ENCODE measurements at places on chromosomes 7 and 10. TPM values are rescaled to one million over a fixed set of nuclear protein-coding genes. Genes with fewer than 3 reads are reported as not detected.

BHLHA15 gene
- total RNA-seq: 0.09 TPM

VPS37D gene
- 4.0 TPM for total RNA-seq

SLC18A3 gene
- total RNA-seq: under 0.01 TPM

PODXL gene
- 66.4 TPM for total RNA-seq

NME8 gene
- not detected for total RNA-seq

HABP2 gene
- total RNA-seq: not detected

CYP3A7 gene
- not detected for total RNA-seq

NXPH1 gene
- not detected for total RNA-seq

LBX1 gene
- not detected for total RNA-seq

ETV1 gene
- 5.4 TPM for total RNA-seq

ANKRD61 gene
- 0.09 TPM for total RNA-seq

GBX1 gene
- total RNA-seq: not detected

SORCS1 gene
- not detected for total RNA-seq

All from endothelial cell of coronary artery (primary cell).